ENCODE measurements at places on chromosomes 4 and X.

GRCh38 chr4:101153653-101154052, 193.7 kb downstream of the PPP3CA start:
- DNase-seq = no peak

DNA sequence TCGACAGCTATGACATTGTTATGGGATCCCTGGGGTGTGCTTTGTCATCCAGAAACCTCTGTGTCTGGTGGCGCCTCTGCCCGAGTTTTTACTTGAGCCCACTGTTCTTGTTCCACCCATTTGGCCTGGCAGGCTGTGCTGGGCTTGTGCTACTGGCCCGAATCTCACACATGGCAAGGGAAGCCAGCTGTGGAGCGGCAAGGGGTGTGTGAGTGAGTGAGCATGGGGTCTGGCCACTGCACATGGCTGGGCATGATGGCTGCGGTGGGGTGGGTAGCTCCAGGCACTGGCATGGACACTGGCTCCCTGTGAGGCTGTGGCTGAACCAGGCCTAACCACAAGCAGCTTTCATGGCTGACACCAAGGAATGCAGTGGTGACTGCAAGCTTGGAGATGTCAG, 89.2 kb downstream of the DACH2 start:
- DNase-seq = peak; percentile 1

GRCh38 chr4:94519019-94519418, 67.3 kb downstream of the PDLIM5 start:
- no peak for DNase-seq

DNA sequence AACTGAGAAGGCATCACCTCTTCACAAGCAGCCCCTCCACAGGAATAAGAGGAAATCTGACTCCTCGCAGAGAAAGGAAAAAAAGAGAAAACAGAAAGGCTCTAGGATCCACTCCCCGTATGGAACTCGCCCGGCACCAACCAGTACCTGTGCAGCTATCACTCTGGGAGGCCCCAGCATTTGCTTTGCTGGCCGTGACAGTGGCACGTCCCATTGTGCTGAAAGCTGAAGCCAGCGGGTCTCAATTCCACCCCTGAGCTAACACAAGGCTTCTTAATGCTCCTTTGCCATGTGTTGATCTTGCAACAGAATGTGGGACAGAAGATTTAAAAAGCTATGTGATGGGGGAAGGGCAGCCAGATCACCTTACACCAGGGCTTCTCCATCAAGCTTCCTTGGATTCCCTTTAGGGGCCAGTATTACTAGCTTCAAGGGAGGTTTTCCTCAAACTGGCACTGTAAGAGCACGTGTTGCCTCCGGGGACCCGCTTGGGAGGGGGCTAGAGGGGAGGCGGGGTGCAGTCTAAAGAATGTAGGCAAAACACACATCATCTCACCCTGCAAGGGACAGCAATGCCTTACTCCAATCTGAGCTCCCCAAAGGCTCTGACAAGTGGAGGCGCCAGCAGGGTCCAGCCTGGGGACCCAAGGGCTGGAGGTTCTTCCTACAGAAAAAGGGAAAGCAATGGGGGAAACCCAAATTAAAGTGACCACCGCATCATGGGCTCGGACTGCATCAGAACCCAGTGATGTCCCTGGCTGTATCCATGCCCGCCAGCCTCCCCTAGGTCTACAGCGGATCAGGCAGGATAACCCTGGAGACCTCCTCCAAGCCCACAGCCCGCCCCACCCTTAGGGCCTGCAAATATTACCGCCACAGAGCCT, 1.2 kb downstream of the USP46 start:
- DNase-seq = peak; percentile 14

DNA sequence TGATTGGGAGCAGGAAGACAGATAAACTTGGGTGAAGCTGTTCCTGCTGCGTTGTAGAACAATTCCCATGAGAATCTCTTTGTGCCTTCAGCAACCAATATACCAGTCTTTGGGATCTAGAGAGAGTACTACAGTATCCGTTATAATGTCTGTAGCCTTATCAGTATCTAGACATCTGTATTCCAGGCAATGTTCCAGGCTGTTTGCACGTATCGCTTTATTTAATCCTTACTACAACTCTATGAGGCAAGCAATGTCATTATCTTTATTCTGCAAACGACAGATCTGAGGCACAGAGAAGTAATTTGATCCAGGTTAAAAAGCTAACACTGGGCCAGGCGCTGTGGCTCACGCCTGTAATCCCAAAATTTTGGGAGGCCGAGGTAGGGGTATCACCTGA, 251.6 kb downstream of the ARHGAP24 start:
- DNase-seq = no peak

DNA sequence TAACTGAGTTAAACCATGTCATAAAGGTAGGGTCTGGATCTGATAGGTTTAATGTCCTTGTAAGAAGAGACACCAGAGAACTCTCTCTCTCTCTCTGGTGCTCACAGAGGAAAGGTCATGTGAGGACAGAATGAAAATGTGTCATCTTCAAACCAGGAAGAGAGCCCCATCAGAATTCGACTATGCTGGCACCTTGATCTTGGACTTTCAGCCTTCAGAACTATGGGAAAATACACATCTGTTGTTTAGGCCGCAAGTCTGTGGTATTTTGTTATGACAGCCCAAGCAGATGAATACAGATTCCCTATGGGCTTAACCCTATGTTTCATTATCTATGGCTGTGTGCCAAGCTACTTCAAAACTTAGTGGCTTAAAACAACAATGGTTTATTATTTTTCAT, 105.5 kb upstream of the DDIT4L start:
- DNase-seq = no peak

GRCh38 chr4:7799736-7800135, 139.9 kb downstream of the AFAP1 start:
- DNase-seq = no peak

DNA sequence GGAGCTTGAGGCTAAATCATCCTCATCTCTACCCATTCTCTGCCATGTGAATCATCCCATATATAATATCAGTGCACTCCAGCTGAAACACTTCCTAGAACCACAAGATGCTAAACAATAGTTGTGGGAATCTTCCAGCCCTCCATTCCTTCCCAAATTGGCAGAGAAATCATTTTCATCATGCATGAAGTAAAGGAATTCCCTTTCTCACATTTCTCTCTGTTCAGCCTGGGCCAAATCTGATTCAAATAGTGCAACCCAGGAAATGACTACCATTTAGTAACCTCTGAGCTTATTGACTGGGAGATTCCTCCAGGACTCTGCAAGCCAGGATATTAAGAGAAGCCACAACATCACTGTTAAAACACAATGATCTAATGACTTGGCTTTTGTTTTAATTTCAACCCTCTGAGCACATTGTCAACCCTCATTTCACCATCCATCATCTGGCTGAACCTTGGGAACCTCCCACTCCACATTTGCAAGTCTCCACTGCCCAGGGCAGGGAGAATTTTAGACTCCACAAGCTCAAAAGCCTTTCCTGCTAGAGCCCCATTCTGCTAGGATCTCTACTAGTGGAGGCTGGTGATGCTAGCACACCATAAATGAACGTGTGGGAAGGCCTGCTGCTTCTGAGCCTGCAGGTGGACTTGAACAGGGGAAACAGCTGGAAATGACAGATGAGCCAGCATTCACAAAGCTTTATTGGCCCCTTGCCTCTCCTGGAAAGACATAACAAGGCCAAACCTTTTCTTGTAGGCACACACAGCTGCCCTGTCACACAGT, 133.9 kb downstream of the TET2 start:
- peak; percentile 24 for DNase-seq

GRCh38 chrX:115344885-115345614, 55.5 kb downstream of the LUZP4 start:
- peak; percentile 72 for DNase-seq

DNA sequence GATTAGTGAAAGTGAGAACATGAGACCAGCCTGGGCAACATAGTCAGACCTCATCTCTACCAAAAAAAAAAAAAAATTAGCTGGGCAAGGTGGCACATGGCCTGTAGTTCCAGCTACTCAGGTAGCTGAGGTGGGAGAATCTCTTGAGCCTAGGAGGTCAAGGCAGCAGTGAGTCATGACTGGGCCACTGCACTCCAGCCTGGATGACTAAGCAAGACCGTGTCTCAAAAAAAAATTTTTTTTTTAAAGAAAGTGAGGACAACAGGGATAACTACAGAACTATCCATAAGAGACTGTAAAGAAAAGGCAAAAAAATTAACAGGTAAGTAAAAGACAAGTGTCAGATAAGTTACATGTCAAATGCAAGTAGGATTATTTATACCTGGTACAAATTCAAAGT, 13.5 kb upstream of the SPP1 start:
- DNase-seq = no peak

DNA sequence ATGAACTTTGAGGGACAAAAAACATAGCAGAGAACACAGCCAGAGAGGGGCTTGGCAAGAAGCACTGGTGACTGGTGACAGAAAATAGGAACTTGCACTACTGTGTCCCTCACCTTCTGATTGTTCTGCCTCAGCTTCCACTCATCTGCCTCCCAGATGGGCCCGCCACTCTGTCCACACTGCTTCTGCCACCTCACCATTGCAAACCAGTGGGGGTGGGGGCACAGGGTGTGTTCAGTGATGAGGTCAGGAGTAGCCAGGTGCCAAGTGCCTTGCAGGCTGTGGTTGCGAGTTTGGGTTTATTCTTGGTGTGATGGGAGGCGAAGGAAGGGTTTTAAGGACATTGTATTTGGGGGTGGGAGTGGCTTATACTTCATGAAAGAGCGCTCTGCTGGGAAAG, 9.1 kb upstream of the UBA1 start:
- DNase-seq = no peak

DNA sequence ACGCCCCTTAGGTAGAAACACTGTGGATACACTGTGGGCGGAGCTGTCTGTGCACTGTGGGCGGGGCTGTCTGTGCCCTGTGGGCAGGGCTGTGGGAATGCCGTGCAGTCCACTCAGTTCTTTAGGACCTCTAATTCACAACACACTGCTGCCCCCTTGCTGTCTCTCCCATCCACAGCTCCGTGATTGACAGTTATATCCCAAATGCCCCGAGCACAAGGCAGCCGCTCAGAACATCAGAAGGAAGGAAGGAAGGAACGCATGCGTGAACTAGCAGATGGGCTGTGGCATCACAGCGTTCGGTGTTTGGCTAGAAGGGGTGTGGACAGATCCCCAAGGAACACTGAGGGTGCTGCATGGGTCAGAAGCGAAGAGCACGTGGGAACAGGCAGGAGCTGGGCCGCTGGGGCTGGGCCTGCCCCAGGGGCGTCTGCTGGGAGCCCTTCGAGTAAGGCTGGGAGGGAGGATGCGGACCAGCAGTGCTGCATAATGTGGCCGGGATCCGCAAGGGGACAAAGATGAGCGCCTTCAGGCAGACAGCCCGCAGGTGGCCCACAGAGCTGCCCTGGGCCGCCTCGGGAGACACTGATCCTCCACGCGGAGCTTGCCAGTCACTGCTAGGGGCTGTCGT, 29.8 kb downstream of the ACOX3 start:
- DNase-seq = peak; percentile 65

GRCh38 chr4:118814891-118815290, 21.0 kb downstream of the SEC24D start:
- DNase-seq = no peak

GRCh38 chr4:160716551-160716950, 1447.2 kb downstream of the FSTL5 start:
- no peak for DNase-seq

DNA sequence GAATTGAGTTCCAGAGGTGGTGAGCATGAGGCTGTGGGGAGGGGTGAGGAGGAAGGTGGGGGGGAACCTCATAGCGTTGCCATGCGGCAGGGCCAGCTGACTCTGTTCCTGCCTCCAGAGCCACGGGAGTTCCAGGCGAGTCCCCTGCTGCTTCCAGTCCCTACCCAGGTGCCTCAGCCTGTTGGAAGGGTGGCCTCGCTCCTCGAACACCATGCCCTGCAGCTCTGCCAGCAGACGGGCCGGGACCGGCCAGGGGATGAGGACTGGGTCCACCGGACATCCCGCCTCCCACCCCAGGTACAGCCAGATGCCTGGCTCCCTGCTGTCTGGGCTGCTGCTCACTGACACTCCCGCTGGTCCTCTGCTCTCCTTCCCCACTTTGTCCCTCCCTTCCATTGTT, 7.9 kb downstream of the CCDC22 start:
- DNase-seq = no peak

DNA sequence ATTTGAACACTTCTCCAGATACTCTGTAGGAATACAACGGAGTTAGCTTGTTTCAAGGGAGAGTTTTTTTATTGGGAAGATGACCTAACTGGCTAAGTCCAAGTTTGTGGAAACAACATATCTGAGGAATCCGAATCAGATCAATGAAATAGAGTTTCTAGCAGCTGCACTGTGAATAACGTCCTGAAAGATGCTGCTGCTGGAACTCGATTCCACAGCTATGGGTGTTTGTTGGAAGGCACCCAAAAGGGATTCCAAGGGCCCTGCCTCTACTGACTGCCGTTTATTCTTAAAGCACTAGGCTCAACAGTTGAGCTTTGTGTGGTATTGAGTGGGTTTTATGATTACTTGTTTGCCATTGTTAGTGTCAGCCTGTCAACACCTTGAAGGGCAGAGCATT, 6.6 kb upstream of the GBA3 start:
- DNase-seq = no peak

DNA sequence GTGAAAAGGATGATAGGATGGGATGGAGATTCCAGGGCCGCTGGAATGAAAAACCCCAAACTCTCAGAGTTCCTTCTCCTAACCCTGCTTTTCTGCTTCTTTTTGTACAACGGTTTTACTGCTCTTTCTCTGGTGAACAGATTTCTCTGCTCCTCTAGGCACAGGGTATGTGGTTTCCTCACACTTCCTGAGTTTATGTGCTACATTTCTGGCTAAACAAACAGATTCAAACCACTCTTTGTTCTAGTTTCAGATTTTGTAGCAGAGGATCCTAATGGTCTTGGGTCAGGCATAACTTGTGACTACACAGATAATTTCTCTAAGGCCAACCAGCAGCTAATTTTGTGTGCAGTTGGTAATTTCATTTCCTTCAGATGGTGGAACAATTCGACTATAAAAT, 52.6 kb downstream of the OSTC start:
- no peak for DNase-seq

GRCh38 chr4:2366252-2367192, 51.9 kb downstream of the ZFYVE28 start:
- no peak for DNase-seq

DNA sequence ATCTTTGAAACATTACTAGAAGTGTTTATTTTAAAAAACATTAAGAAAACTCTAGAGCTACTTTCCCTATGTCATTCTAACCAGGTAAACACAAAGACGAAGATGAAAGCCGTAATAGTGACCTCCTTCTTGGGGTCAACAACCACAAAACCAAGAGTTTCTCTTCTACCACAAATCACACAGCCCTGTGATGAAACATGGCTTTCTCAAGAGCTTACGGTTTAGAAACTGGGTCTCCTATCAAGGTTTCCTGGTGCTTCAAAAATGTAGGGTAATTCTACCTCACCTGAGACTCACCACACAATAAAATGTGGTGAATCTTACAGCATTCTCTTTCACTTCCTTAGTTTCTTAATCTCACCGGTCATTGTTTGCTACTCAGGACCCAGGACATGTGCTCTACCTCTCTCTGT, 50.9 kb downstream of the CORIN start:
- DNase-seq = no peak

GRCh38 chr4:85772470-85772869, 297.5 kb downstream of the ARHGAP24 start:
- no peak for DNase-seq

- DNase-seq = no peak
These were observed 121.1 kb downstream of the GLRA3 start for GRCh38 chr4:174707902-174708301.

GRCh38 chrX:137194164-137194563, 160.4 kb upstream of the GPR101 start:
- no peak for DNase-seq

GRCh38 chrX:154712781-154713740, 37.8 kb downstream of the GAB3 start:
- DNase-seq = peak; percentile 34

Measured in hepatic stellate cell (primary cell).